Cardiac muscle cell (in vitro differentiated cells and primary cell): ENCODE measurements at places on chromosomes 12 and 14.

GRCh38 chr14:40452674-40453073 lies 1020.4 kb upstream of the FBXO33 start:
- DNase-seq: no peak

GRCh38 chr14:71675900-71676287 lies 256.3 kb upstream of the RGS6 start:
- DNase-seq: no peak

DNA sequence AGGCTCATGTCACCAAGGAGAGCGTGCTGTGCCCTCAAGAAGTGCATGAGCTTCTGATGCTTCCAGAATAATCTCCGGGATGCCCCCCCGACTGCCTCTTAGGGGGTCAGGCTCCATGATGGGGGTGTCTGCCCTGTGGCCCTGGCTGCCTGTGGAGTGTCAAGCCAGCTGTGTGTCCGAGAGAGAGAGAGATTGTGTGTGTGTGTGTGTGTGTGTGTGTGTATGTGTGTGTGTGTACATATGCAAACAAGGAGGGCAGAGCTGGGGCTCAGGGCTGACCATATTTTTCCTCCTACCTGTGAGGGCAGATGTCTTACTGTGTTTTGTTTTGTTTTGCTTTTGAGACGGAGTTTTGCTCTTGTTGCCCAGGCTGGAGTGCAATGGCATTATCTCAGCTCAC lies 5.6 kb upstream of the ALDH2 start:
- DNase-seq: no peak

DNA sequence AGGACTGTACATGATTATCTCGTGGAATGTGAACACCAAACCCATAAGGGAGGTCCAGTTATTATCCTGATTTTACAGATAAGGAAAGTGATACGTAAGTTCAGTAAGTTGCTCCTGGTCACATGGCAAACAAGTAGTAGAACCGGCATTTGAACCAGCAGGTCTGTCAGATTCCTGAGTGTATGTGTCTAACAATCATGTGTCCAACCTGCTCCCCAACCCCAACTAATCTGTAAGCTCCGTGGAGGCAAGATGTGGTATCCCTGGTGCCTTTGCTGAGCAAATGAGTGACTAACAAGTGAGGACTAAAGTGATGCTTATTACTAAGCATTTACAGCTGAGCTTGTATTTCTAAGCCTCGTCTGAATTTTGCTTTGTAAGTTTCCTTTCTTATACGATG lies 65.9 kb downstream of the PTPN21 start:
- no peak for DNase-seq

DNA sequence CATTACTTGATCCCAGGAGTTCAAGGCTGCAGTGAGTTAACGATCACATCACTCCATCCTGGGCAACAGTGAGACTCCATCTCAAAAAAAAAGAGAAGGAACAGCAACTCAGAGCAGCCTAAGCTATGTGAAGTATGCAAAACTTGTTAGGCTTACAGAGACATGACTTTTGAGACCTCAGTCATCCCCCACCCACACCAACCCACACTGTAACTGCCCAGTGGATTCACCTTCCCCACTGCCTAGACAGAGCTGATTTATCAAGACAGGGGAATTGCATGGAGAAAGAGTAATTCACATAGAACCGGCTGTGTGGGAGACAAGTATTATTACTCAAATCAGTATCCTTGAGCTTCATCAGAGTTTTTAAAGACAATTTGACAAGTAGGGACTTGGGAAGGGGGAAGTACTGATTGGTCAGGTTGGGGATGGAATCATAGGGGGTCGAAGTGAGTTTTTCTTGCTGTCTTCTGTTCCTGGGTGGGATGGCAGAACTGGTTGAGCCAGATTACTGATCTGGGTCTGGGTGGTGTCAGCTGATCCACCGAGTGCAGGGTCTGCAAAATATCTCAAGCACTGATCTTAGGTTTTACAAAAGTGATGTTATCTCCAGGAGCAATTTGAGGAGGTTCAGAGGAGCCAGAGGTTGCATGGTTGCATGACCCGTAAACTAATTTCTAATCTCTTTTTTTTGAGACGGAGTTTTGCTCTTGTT lies 6.2 kb upstream of the WDR89 start:
- DNase-seq: no peak

GRCh38 chr12:115923851-115924250 lies 353.6 kb downstream of the MED13L start:
- no peak for DNase-seq

- DNase-seq: no peak
Observed at GRCh38 chr12:3091038-3091319, 13.8 kb downstream of the TSPAN9 start.

- no peak for DNase-seq
Observed at GRCh38 chr12:125634813-125635212, 569.6 kb downstream of the AACS start.

- DNase-seq: no peak
Observed at GRCh38 chr12:52561880-52562449, 9.0 kb upstream of the KRT71 start.

DNA sequence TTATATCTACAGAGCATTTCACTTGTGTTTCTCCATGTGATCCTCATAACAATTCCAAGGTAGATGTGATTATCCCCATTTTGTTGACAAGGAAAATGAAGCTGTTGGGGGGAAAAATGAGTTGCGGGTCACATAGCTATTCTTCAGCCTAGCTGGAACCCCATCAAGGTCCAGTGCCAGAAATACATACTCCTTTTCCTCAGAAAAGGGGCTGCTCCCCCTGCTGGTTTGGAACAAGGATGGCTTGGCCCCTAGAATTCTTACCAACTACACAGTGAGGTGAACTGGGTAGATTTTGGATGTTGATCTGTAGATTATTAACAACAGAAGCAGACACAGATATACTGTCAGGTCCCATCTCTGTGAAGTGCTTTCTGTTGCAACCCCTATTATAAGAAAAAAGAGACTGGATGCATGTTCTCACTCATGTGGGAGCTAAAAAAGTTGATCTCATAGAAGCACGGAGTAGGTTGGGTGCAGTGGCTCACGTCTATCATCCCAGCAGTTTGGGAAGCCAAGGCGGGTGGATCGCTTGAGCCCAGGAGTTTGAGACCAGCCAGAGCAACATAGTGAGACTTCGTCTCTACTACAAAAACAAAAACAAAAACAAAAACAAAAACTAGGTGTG lies 8.9 kb downstream of the IKZF4 start:
- peak; percentile 83 for DNase-seq

- no peak for DNase-seq
Observed at GRCh38 chr12:130969223-130969622, 15.5 kb downstream of the ADGRD1 start.

DNA sequence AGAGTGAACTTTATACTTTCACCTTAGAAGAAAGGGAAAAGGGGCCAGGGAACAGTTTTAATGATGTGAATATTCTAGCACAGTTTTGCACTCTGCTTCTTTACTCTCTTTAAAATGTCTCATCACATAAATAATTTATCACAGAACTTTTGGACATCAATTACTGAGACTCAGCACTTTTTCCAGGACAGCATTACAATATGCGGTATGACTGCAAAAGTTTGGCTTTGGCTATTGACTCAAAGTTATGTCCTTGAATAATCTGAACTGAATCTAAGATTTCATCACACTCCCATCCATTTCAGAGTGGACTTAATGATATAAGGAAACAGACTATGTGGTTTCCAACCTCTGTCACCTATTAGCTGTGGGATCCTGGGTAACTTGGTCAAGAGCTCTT lies 11.7 kb downstream of the CCER1 start:
- DNase-seq: no peak

DNA sequence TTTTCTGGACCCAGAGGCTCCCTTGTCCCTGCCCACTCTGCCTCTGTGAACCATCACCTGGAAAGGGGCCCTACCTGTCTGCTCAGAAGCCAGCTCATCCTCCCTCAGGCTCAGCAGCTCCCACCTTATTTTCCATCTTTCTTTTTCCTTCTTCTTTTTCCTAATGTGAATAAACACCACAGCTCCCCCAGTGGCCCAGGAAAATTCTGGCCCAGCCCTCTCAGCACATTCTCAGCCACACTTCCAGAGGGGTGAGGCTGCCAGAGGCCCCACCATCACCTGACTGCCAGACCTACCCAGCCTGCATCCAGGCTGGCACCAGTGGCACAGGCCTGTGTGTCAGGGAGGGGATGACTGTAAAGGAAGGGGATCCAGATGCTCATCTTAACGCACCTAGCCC lies 23.0 kb downstream of the ZFHX2 start:
- DNase-seq: no peak

DNA sequence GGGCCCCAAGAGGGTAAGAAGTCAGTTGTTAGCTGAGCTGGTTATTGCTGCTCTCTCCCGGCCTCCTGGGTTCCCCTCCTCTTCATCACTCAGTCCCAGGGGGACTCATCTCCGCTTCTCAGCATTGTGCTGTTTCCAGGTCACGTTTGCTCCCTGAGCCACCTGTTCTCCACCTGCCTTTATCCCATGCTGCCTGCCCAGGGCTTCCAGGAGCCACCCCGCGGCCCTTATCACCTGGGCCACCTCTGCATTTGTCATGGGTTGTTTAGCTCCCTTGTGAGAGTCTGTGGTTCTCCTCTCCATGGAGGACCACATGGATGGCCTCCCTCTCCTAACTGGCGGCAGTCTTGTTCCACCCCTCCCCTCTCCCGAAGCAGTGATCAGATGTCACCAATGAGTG lies 36.0 kb downstream of the SYNDIG1L start:
- DNase-seq: no peak

- peak; percentile 33 for DNase-seq
Observed at GRCh38 chr14:26808407-26808806, 210.6 kb upstream of the NOVA1 start.

DNA sequence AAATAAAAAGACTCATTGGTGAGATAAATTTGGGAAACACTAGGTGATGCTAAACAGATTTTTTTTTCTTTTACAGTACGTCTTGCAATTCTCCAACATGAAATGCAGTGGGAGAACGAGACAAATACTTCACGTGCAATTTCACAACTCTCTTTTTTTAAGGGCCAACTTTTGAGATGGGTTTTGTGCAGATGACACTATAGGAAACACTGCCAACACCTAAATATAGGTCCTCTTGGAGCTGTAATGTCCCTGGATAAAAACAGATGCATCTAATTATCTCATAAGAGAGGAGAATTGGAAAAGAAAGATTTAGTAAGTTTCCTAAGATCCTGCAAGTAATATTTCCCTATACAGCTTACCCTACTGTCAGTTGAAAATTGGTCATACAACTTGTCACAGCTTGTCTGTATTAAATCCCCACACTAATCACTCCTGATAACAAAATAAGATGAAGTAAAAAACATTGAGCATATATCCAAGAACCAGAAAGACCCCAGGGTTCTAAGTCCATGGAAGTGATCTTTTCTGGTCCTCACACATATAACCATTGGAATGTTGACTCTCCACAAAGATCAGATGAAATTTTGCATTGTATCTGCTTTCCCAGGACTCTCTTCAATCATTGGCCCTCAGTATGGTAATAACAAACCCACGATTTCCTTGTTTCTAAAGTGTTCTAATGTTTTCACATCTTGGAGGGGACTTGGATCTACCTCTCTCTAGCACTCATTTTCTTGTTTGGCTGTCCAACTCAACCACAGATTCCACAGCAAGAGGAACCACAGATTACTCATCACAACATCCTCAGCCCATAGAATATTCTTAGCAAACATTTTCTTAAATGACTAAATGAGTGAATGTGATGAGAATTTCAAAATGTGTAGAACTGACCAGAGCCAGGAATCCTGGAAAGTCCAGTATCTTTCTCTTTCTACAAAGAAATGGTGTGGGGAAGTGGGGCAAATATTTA lies 769.4 kb upstream of the USP15 start:
- DNase-seq: no peak

DNA sequence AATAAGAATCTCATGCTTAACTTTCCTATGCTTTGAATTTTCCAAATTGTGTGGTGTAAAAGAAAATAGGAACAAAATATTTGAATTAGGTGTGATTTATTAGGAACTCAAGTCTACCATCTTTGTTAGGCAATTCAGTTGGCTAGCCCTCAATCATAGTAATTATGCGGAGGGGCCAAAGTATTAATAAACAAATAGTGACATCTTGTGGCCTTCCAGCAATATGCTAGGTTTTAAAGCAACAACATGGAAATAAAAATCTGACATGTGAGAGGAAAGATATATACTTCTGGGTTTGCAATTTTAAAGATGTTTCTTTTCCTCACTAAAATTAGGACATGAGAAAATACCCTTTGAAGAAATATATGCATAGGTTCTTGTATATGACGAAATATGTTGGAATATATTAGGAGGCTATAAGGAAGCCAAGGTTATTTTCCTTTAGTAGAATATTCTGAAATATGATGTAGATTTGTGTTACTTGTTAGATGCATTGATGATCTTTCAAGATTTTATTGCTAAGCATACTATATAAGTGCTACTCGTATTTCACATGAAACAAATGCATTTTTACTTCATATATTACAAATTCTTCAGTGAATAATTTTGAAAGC lies 200.4 kb downstream of the PTPRO start:
- peak; percentile 76 for DNase-seq

DNA sequence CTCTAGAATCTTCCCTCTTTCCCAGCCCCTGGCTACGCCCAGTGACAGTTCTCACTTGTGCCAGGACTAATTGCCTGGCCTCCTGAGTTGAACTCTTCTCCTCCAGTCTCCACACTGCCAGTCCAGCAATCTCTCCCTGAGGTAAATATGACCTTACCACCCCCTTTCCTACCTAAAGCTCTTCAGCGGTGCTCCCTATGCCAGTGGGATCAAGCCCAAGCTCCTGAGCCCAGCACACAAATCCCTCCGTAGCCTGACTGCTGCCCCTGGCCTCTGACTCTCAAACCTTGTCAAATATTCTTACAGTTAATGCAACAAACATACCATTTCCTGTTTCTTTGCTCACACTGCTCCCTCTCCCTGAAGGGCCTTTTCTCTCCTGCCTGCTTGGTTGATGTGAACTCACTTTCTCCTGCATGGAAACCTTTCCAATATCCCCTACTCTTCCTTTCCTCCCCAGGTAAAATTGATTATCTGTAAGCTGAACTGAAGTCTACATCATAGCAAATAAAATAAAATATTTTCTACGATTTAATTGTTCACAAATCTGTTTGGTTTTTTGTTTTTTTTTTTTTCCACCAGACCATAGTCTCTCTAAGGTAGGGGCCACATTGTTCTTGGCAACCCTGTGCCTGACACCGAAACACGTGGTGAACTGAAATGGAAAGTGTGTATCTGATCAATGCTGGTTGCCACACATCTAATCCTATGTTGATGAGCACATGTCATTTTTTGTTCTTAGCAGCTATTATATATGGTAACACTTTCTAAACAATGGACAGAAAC lies 147.5 kb downstream of the SLC38A6 start:
- no peak for DNase-seq

DNA sequence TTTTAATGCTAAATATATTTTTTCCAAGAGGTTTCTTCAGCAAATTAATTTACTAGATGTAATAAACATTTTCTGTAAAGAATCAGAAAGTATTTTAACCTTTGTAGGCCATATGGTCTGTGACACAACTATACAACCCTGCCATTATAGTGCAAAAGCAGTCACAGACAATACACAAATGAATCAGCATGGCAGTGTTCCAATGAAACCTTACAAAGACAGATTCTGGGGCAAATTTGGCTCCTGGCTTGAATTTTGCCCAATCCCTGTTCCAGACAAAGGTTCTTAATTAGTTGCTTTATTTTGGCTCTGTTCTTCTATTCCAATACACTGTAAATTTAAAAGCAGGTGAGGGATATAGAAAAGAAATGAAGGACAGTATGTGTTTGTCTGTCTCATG lies 352.5 kb downstream of the C12orf50 start:
- peak; percentile 14 for DNase-seq
